Stimulated activated CD4-positive, alpha-beta T cell treated with anti-CD3 and anti-CD28 coated beads, Interleukin-4, amount 100 ng/mL, for 1 hour (primary cell): ENCODE measurements at places on chromosomes 4 and X.

DNA sequence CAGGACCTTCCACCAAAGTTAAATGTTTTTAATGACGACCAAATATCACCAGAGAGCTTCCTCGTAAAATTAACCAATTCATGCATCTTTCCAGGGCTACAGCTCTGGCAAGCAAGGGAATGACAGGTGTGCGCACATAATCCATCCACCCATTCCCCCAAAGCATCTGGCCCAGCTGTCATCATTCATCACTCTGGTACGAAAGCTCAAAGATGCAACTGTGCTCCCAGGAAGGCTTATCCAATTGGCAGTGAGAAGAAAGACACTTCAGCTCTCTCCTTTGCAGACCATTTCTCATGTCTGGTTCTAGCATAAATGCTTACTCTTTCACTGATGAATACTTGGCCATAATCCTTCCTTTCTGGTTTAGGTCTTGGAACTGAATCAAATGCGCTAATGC lies 139.2 kb downstream of the NSUN7 start:
- no peak for DNase-seq

DNA sequence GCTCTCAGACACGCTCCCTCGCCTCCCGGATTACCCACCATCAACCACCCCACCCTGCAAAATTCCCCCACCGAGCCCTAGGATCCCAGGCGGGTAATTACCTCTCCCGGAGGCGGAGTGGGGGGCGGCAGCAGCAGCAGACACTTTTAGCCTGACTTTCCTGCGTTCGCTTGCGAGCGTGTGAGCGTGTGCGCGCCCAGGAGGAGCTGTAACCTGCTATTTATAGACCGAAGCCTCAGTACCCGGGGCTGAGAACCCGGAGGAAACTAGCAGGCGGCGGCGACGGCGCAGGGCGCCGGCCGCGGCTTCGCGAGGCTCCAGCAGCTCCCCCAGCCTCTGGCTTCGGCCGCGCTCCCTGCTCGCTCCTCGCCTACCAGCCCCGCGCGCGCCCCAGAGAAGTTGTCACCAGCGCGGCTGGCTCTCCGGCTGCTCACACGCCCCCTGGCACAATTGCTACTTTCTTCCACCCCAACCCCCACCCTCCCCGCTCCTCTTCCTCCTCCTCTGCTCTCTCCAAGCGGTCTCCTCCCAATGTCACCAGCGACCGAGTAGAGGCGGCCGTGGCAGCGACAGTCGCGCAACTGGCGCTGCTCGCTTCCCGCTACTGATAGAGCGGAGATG lies at the start of gene INPP4B:
Gene INPP4B (minus strand): TSS at position 194 of the 621 bp plus-strand sequence.
- DNase-seq, result peak; percentile 59

GRCh38 chrX:15985937-15986336 lies 131.3 kb upstream of the AP1S2 start:
- peak; percentile 1 for DNase-seq

DNA sequence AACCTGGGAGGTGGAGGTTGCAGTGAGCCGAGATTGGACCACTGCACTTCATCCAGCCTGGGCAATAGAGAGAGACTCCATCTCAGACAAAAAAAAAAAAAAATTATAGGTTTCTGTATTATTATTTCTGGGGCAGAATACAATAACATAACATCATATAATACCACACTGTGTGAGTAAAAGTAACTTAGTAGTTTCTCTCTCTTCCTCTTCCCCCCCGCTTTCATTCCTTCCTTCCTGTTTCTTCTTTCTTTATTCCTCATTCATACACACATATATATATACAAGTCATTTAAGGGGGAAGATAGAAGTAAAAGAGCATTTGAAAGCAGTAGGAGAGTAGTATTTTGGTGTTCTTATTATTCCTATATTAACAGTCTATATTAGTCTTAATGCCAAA lies 55.9 kb upstream of the FHDC1 start:
- no peak for DNase-seq

DNA sequence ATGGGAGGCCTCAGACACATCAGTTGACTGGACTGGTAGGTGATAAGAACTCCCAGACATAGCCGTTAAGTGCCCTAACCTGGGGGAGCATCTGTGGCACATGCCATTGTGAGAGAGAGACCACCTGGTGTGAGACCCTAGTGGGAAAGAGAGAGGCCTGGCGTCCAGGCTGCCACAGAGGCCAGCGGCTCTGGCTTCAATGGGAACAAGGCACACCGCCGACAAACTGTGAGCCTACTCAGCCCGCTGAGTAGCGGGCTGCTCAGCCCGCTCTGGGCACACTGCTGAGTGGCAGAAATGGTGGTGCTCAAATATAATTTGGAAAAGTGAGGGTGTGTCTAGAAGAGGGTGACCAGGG lies 34.0 kb downstream of the PHKA2 start:
- DNase-seq, result no peak

DNA sequence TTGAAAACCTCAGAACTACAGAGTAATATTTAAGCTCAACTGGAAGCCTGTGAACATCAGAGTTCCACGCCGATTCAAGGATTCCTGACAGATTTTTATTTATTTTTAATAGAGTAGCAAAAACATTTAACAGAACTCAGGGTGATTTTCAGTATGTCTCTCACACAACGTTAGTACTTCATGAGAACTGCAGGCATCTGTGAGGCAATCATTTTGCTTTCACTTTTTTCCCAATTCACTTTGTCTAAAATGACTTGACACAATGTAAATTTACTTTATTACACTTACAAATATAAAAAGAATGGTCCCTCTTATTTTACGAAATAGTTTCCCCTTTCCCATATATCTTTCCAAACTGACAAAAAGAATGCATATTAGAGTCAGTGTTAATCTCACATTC lies 869.5 kb upstream of the EPHA5 start:
- no peak for DNase-seq

- DNase-seq, result no peak
Observed at GRCh38 chr4:35934320-35934981, 309.9 kb downstream of the ARAP2 start.

DNA sequence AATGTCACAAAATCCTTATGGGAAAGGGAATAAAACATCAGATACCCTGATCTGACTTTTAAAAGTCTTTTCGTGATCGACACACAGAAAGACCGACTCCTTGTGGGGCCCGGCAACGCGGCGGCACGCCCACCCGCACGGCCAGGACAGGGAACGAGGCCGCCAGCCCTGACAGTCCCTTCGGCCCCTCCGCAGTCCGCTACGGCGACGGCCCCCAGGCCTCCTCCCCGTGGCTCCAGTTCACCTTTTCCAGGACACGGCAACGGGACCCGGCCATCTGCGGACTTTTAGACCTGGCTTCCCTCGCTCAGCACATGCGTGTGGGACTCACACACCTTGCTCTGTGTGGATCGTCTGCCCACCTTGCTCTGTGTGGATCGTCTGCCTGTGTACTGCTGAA lies 33.6 kb upstream of the GTPBP6 start:
- DNase-seq, result no peak

DNA sequence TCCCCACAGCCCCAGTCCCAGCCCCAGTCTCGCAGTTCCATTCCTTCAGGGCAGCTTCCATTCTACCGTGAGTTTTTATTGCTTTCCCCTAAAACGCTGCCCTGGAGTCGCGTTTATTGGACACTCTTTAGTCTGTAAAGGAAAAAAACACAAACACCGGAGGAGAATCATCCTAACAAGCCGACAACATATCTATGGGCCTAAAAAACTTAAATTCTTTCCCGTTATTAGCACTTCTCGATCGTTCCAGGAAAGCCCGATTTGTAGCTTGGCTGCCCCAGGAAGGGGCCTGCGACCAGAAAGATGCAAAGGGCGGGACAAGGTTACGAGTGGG lies 178.5 kb downstream of the CBR4 start:
- DNase-seq, result no peak

DNA sequence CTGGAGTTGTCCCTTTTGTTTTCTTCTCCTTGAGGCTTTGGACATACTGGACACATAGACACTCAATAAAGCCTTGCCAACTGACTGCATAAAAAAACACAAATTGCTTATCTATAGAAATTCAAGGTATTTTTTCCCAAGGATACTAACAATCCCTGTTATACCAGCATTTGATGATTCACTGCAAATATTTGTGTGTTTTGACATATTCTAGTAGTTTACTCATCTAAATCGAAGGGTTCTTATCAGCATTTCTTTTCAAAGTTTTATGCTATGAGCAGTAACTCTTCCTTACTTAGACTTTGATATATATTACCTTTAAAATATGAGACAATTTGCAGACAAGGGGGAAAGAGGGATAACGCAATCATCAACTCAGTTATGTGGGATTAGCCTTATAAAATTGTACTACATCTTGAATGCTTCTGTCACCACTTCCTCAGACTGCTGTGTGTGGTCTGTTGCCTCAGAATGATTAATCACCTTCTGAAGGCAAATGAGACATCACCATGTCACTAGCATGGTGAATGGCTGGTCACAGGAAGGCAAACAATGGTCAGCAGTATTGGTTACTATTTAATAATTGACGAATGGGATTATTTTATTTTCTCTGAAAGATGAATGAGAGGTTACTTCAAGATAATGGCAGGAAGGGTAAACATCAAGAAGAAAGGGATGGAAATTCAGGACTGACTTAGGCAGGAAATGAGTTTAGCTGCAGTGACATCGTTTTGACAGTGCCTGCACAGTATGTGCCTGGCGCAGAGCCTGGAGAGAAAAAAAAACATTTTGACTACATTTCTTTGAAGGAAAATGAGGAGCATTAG lies 544.3 kb upstream of the CNKSR2 start:
- no peak for DNase-seq

GRCh38 chrX:70675284-70675683 lies 230.6 kb downstream of the DLG3 start:
- no peak for DNase-seq

- DNase-seq, result no peak
Observed at GRCh38 chr4:102685768-102686167, 75.0 kb downstream of the MANBA start.

- no peak for DNase-seq
Observed at GRCh38 chr4:71453531-71453930, 114.7 kb downstream of the SLC4A4 start.

DNA sequence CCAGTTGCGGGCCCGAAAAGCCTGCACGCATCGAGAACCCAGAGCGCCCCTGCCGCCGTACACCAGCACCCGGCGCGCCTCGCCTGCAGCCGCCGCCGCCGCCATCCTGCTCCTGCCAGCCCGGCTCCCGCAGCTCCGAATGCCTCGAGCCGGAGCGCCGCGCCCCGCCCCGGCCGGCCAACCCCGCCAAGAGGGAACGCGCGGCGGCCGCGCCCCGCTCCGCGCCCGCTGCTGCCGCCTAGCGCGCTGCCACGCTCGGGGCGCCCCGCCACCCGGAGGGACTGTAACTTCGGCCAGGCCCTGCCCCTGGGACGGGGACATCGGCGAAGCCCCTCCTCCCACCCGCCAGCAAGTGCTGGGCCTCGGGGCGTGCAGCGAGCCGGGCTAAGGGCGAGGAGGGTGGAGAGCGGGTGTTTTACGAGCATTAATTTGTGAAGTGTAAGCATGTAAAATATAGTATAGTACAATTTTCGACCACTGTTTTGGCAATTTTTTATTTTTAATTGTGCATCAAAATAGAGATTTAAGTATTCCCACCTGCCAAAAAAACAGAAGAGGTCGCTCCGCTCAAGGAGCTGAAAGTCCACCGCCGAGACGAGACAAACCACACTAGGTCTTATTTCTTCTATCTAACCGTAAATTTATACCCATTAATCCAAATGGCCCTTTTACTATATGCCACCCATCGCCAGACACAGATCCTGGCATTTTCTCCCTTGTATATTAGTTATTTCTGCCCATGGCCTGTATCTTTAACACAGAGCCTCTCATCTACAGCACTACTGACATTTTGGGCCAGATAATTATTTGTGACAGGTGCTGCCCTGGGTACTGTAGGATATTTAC lies at the start of gene QDPR:
Gene QDPR (minus strand): TSS at position 141 of the 846 bp plus-strand sequence. CDS start 36 bp downstream, at position 105.
- DNase-seq, result peak; percentile 77

DNA sequence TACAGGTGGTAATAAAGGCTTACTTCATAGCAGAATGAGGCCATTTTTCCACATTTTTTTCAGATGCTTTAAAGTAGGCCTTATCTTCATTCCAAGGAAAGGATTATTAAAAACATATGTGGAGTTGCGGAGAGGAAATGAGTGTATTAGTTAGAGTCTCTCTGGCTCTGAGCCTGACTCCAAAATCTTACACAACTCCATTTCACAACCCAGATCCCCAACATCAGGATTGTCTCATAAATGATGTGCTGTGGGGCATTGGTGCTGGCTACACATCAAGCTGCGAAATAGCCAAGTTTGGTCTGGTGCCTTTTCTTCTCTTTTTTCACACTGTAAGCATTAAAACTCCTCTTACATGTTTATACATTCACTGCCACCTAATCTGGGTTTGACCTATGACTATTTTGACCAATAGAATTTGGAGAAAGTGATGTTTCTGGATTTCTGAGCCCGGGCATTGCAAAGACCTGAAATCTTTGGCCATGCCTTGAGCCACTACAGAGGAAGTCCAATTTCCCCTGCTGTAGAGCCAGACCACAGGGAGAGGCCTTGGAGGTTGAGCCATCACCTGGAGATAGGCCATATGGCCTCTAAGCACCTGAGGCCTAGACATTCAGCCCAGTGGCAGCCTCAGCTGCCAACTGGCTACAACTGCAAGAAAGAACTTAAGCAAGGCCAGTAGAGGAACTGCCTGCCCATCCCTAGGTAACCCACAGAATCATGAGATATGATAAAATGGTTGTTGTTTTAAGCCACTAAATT lies 16.7 kb upstream of the SOD3 start:
- no peak for DNase-seq

GRCh38 chr4:11748164-11748872 lies 319.6 kb upstream of the HS3ST1 start:
- DNase-seq, result no peak

DNA sequence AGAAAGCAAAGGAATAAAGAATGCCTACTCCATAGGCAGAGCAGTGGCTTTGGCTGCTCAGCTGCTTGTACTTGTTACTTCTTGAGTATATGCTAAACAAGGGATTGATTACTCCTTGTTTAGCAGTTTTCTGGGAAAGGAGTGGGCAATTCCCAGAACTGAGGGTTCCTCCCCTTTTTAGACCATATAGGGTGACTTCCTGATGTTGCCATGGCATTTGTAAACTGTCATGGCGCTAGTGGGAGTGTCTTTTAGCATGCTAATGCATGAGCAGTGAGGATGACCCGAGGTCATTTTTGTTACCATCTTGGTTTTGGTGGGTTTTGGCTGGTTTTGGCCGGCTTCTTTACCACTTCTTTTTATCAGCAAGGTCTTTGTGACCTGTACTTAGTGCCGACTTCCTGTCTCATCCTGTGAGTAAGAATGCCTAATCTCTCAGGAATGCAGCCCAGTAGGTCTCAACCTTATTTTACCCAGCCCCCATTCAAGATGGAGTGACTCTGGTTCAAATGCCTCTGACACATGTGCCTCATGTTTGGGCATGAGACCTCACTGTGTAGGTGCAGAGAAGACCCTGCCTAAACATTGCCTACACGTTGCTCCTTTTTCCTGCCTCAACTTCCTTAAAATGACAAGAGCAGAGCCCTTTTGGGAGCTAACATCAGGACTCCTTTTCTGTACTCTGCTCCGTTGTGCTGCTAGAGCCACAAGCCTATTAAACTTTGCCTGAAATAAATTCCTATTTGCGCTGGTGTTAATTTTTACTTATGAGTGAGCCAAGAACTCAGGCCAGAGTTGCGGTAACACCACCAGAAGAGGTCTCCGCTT lies 21.0 kb upstream of the UBA6 start:
- no peak for DNase-seq

DNA sequence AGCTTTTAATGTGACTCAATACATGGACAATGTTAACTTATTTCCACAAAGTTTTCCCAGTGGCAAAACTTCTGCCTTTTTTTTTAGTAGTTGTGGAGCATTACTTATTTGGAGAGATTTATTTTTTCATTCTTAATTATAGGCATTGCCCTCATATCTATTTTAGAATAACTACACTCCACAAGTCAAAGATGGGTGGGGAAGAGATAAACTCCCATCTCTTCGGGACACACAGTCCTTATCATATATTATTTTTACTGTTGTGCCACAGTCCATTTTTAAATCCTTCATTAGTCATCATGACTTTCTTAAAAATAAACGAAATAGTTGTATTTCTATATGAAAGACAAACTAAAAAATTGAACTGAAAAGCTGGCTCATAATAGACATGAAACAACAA lies 1.2 kb downstream of the DMD start:
- DNase-seq, result no peak
